ENCODE measurements at places on chromosomes 16 and 17.
A peak's percentile ranks its signal among the peaks of the same experiment; 100 is the strongest.

- DNase-seq = peak; percentile 73
These were observed 7.6 kb upstream of the NXPH3 start for GRCh38 chr17:49567871-49568694.

- no peak for DNase-seq
These were observed 323.8 kb upstream of the TNRC6C start for GRCh38 chr17:77634710-77635109.

- DNase-seq = no peak
These were observed 39.3 kb downstream of the CHCT1 start for GRCh38 chr17:60461584-60461983.

DNA sequence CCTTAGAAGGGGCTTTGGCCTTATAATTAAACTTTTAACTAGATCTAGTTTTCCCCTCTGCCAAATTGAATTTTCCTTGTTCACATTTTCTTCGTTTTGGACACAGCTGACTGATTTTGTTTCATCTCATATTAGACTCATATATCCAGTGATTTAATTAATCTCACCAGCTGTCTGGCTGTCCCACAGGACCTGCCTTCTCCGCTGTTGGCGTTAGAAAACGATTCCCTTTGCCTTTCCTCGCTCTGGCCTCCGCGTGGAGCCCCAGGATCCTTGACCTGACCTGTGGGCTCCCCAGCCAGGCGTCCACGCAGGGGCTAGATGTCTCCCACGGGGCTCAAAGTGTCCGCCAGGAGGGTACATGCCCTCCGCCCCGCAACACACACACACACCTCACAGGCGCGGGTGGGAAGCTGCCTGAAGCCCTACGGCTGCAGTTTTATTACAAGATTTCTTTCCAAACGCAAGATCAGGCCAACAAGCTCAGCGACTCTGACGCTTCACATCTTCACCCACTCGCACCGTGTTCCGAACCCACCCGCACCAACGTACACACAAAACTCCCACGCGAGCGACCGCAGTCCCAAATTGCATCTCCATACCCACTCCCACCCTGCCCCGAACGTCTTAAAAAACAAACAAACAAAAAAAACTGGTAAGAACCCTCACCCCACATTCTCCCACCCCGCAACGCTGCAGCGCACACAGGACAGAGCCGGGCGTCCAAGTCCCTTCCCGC, 1.1 kb downstream of the RPRML start:
- no peak for DNase-seq

DNA sequence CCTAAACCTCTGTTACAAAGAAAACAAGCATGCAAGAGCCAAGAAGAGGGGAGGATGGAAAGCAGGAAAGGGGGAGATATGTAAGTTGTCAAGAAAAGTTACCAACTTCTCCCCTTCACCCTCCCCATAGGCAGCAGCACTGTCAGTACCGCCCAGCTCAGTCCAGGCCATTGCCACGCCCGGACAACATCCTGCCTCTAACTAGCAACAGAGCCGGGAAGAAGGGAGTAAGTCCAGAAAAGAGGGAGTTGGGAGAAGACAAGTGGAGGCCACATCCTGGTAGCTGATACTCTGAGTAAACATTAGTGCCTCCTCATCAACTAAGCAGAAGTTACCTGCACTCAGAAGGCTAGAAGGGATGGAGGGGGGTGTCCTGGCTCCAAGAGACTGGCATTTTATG, 113.6 kb downstream of the SMG6 start:
- no peak for DNase-seq

- DNase-seq = no peak
These were observed 102.0 kb upstream of the HAS3 start for GRCh38 chr16:69003500-69003899.

DNA sequence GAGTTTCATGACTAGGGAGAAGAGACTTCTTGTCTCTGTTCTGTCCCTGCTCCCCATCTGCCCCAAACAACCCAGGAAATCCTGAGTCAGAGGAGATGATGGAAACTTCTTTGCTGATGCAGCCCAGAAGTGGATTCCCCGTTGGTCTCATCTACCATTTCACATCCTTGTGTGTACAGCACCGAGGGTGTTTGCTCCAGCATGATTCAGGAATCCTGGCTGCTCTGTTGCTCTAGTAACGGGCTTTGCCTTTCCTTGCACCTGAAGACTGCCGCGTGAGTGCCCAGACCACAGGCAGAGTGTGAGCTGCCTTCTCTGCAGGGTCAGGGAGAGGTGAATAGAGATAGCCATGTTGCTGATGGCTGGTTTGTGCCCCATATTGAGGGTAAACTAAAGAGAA, 408.4 kb downstream of the CPPED1 start:
- no peak for DNase-seq

DNA sequence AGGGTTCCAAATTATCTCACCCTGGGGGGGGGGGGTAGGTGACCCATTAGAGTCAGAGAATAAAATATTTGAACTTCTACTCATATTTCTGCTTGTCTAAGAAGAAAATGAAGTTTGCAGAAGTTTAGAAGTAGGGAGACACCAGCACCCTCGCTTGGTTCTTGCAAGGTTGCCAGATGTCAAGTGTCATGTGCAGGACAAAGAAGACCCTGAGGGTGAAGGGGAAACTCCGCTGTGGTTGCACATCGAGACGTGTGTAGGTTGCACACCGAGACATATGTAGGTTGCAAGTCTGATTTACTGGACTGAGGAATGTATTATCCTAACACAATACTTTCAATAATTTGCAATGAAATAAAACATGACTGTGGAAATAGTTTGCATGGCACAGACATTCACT, 42.4 kb upstream of the IRF8 start:
- DNase-seq = no peak

DNA sequence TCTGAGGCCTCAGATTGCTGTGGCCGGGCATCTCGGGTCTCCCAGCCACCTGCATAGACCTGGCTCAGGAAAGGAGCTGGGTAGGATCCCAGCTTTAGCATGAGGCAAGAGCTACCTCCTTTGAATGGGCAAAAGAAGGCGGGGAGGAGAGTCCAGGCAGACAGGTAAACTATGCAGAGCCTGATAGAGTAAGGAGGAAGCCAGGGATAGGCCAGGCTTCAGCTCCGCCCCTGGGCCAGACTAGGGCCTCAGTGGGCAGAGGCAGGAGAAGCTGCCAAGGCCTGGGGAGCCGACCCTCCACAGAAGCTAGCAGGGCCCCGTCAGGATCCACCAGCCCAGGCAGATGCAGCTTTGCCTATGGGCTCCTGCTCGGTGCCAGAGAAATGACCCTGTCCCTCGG, 22.6 kb upstream of the UBE2G1 start:
- DNase-seq = no peak

DNA sequence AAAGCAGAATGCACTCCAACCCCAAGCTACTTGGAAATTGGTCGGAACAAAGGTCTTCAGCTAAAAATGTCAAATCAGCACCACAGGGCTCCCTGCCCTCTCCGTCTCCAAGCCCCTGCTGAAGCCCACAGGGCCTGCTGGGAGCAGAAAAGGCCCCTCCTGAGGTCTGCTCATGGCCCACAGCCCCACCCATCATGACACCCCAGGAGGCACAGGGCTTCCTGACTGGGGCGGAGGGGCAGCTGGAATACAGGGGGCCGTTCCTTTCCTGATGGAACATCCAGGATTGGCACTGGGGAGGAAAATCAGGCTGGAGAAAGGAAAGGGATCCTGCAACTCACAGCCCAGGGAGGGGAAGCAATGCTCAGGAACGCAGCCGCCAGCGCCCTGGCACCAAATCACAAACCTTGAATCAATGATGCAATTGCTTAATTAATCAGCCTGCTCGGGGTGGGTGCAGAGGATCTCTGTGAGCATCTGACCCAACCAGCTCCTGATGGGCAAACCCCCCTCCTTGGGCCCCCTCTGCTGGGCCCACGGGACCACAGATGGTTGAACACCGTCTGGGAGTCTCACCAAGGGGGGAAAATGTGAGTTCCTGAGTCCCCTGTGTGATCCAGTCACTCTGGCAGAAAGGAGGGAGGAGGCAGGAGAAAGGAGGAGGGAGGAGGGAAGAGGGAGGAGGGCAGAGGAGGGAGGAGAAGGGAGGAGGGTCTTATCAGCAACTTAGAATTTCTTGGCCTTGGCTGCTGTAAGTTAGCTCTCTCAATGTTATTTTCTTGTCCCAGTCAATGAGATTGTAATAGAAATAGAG, 155.5 kb downstream of the ZNF423 start:
- DNase-seq = no peak

DNA sequence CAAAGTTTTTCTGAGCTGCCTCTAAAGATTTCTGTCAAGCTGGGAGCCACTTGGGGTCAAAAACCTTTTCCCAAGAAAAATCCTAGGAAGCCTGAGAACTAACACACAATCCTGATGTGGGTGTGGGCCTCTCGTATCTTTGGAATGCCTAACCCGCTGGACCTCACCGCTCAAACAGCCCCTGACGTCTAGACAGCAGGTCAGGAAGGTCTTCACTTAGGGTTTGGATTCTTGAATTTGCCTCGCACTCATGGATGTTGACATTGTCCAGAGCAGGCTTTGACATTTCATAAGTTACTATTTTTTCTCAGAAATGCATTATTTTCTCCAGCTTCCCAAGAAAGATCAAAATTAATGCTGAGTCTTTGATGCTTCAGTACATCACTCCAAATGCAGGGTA, 18.9 kb downstream of the TEX2 start:
- DNase-seq = no peak

- no peak for DNase-seq
These were observed 21.1 kb upstream of the DBNDD1 start for GRCh38 chr16:90040152-90041023.

GRCh38 chr17:35731239-35731916, at the start of gene RASL10B:
RASL10B (plus strand) TSS chr17:35731639; CDS start chr17:35735185, 3,546 bp downstream.
- DNase-seq = no peak
